ENCODE measurements at places on chromosomes 6 and 20. TPM values are rescaled to one million over a fixed set of nuclear protein-coding genes. Genes with fewer than 3 reads are reported as not detected.

- no peak for DNase-seq
- no peak overlapping the region for H3K27ac ChIP-seq
- H3K4me3 ChIP-seq: no peak overlapping the region
- no peaks in the 10 kb centered on the region for H3K27me3 ChIP-seq
- no peaks in the 10 kb centered on the region for H3K36me3 ChIP-seq
Observed at GRCh38 chr6:54515013-54515412, 206.8 kb downstream of the TINAG start.

DNA sequence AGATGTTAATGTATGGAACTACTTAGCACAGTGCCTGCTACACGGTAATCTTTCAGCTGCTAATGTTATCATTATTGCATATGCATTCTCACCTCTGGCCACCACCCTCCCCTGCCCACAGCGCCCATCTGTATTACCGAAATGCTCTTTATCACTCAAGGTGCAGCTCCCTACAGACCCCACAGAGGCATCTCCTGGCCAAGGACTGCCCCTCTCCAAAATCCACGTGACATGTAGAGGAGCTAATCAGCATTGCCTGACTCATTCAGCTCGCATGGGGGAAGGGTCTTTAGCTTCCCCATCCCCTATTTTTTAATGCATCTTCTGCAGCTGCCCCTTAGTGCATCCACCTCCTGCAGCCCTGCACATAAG lies 41.8 kb downstream of the SLC22A23 start:
- peaks cover 12% of the 10 kb centered on the region for H3K4me1 ChIP-seq
- H3K27me3 ChIP-seq: no peaks in the 10 kb centered on the region
- no peaks in the 10 kb centered on the region for H3K36me3 ChIP-seq
- H3K4me3 ChIP-seq: no peak overlapping the region

DNA sequence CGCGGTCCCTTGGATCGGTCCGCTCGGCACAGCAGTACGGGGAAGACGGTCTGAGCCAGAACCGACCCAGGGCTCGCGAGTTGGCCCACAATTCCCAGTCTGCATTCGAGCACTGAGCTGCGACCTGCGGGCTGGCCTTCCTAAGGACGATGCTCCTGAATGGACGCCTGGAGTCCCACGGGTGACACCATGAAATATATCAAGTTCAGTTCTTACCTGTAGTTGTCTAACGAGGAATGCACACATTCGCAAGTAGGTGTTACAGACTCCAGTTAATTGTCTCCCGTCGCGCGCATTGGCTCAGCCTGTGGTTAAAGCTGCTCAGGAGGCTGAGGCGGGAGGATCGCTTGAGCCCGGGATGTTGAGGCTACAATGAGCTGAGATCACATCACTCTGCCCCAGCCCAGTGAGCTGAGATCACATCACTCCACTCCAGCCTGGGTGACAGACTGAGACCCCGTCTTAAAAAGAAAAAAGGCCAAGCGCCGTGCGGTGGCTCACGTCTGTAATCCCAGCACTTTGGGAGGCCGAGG lies 802 bp downstream of the PEX7 start:
- H3K27me3 ChIP-seq: no peaks in the 10 kb centered on the region
- peak; percentile 47 for DNase-seq
- H3K36me3 ChIP-seq: peaks cover 10% of the 10 kb centered on the region
- peaks cover 12% of the 10 kb centered on the region for H3K4me1 ChIP-seq

- H3K36me3 ChIP-seq: no peaks in the 10 kb centered on the region
- H3K4me3 ChIP-seq: no peak overlapping the region
- no peaks in the 10 kb centered on the region for H3K4me1 ChIP-seq
- H3K27me3 ChIP-seq: no peaks in the 10 kb centered on the region
Observed at GRCh38 chr6:84457276-84457675, 229.8 kb upstream of the CEP162 start.

DNA sequence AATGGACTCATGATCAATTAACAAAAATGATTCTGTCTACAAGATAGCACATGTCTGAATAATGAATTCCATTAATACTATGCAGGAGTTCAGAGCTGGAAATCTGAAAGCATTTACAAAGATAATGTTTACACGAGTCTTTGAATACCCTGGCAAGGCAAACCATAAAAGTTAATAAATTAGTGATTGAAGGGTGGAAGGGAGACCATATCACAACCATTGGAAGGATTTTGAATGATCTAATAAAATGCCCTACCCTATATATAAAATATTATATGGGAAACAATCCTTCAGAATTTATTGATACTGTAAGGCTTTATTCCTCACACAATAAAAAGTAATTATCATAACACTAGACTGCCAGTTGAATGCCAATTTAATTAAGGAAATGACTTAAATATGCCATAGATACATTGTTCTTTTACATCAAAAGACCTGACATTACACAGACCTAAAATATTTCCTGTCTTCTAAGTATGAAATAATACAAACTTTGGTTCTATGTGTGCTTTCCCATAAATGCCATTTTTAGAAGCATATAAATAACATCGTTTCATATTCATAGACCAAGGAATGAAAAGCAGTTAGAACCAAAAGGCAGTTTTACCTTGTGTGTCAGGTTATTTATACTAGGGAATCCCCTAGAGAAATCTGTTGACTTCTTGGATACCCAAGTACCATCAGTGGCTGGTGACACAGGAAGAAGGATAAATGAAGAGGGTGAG lies 249.2 kb upstream of the MARCKS start:
- no peak overlapping the region for H3K4me3 ChIP-seq
- H3K27ac ChIP-seq: no peak overlapping the region
- H3K4me1 ChIP-seq: no peaks in the 10 kb centered on the region
- H3K27me3 ChIP-seq: no peaks in the 10 kb centered on the region

GRCh38 chr6:147949981-147950622 lies 392.5 kb upstream of the SASH1 start:
- no peaks in the 10 kb centered on the region for H3K27me3 ChIP-seq
- H3K4me1 ChIP-seq: peaks cover 16% of the 10 kb centered on the region
- peak overlapping the region; percentile 48 for H3K27ac ChIP-seq
- no peaks in the 10 kb centered on the region for H3K36me3 ChIP-seq
- no peak for DNase-seq

- DNase-seq: no peak
- H3K27ac ChIP-seq: no peak overlapping the region
- H3K4me3 ChIP-seq: no peak overlapping the region
- H3K36me3 ChIP-seq: peaks cover 55% of the 10 kb centered on the region
- no peaks in the 10 kb centered on the region for H3K27me3 ChIP-seq
- H3K4me1 ChIP-seq: no peaks in the 10 kb centered on the region
Observed at GRCh38 chr20:34717230-34718095, 13.3 kb downstream of the TP53INP2 start.

DNA sequence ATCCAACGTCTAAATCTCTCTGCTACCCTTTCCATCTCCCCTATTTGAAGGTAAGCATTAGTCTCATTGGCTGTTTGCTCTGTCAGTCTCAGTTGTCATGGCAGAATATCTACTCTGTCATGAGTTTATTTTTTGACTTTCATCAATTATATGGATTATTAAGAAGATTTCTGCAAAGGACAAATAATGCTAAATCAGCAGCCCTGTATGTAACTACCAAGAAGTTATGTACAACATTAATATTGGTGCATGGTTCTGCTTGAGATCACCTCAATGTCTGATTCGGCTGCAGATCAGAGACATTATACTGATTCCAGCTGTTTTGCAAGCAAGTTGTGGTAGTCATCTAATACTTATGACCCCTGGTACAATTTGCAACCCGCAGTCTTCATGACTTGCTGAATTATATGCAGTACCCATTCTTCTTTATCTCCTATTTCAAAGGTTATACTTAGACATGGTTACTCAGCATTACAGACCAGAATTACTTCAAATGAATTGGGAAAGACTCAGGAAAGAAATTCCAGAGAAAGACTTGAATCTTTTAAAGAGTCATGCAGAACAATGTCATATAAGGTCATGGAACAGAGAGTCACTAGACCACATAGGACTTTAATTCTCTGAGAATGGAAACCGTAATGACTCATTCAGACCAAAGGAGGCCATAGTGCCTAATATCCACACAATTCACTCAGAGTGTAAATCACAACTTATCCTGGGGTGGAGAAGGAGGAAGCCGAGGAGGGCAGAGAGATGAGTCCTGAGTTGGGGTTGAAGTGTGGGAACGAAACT lies 201.4 kb downstream of the IBTK start:
- H3K27ac ChIP-seq: no peak overlapping the region
- DNase-seq: no peak
- no peaks in the 10 kb centered on the region for H3K27me3 ChIP-seq
- no peaks in the 10 kb centered on the region for H3K36me3 ChIP-seq

DNA sequence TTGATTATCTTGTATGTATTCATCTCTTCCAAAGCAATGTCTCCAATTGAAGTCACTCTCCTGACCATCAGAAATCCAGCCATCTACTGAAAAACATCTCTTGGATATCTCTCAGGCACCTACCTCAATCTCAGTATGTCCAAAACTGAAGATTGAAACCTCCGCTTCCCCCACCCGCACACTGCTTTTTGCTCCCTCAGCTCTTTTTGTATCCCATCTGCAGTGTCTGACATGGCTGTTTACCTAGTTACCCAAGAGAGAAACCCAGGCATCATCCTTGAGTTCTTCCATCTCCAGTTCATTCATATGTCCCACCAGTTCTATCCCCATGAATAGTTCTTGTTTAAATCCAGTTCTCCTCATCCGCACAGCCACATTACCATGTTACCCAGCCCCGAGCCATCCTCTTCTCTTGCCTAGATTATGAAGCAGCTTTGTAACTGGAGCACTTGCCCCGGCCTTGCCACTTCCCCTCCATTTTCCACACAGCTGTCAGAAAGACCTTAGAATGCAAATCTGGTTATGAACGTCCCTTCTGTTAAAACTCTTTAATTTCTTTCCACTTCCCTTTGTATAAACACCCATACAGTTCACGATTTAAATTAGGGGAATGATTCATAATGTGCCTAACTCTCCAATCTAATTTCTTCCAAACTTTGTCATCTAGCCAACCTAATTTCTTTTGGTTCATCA lies 40.5 kb upstream of the GCLC start:
- H3K36me3 ChIP-seq: no peaks in the 10 kb centered on the region
- no peaks in the 10 kb centered on the region for H3K27me3 ChIP-seq
- H3K27ac ChIP-seq: no peak overlapping the region
- peaks cover 3% of the 10 kb centered on the region for H3K4me1 ChIP-seq
- no peak overlapping the region for H3K4me3 ChIP-seq

DNA sequence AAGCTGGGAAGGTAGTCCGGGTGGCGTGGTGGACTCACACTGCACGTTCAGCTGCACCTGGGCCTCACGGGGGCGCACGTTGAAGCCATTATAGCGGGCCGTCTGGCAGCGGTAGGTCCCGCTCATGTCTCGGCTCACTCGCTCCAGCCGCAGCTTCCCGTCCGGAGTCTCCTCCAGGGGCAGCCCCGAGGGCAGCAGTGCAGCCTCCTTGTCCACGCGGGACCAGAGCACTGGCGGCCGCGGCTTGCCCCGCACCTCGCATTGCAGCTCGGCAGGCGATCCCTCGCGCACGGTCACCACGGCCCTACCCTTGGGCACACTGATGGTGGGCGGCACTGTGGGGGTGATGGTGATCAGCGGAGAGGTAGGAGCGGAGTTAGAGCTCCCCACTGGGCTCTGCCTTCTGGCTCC lies 47.6 kb downstream of the MDGA1 start:
- DNase-seq: no peak
- H3K4me1 ChIP-seq: peaks cover 10% of the 10 kb centered on the region
- H3K27ac ChIP-seq: no peak overlapping the region
- H3K4me3 ChIP-seq: no peak overlapping the region

GRCh38 chr20:952196-952795 lies 36.2 kb upstream of the ANGPT4 start:
- H3K4me1 ChIP-seq: no peaks in the 10 kb centered on the region
- no peak overlapping the region for H3K27ac ChIP-seq
- H3K27me3 ChIP-seq: peaks cover 21% of the 10 kb centered on the region
- no peaks in the 10 kb centered on the region for H3K36me3 ChIP-seq
- no peak for DNase-seq

- H3K27me3 ChIP-seq: no peaks in the 10 kb centered on the region
- peaks cover 76% of the 10 kb centered on the region for H3K36me3 ChIP-seq
- DNase-seq: no peak
- H3K4me3 ChIP-seq: no peak overlapping the region
- peaks cover 8% of the 10 kb centered on the region for H3K4me1 ChIP-seq
Observed at GRCh38 chr6:152248980-152249379, 388.2 kb downstream of the SYNE1 start.

DNA sequence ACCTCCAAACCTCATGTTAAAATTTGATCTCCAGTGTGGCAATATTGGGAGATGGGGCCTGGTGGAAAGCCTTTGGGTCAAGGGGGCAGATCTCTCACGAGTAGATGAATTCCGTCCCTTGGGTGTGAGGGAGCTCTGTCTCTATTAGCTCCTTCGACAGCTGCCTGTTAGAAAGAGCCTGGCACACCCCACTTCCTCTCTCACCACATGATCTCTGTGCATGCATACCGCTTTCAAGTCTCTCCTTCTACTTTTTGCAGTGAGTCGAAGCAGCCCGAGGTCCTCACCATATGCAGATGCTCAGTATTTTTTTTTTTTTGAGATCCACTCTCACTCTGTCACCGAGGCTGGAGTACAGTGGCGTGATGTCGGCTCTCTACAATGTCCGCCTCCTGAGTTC lies 176.9 kb downstream of the SYNDIG1 start:
- no peak overlapping the region for H3K27ac ChIP-seq
- no peaks in the 10 kb centered on the region for H3K36me3 ChIP-seq
- H3K27me3 ChIP-seq: peaks cover 6% of the 10 kb centered on the region
- no peaks in the 10 kb centered on the region for H3K4me1 ChIP-seq
- no peak for DNase-seq

- H3K27me3 ChIP-seq: no peaks in the 10 kb centered on the region
- H3K27ac ChIP-seq: peak overlapping the region; percentile 37
- peaks cover 4% of the 10 kb centered on the region for H3K4me1 ChIP-seq
- no peak overlapping the region for H3K4me3 ChIP-seq
- H3K36me3 ChIP-seq: peaks cover 2% of the 10 kb centered on the region
Observed at GRCh38 chr6:137191670-137192069, 18.2 kb upstream of the IL22RA2 start.

- no peaks in the 10 kb centered on the region for H3K27me3 ChIP-seq
- H3K4me1 ChIP-seq: no peaks in the 10 kb centered on the region
- DNase-seq: no peak
Observed at GRCh38 chr6:132019586-132019985, 68.4 kb upstream of the CCN2 start.

GRCh38 chr6:108627692-108628550 lies 67.2 kb downstream of the FOXO3 start:
- H3K4me3 ChIP-seq: no peak overlapping the region
- no peak overlapping the region for H3K27ac ChIP-seq
- H3K36me3 ChIP-seq: no peaks in the 10 kb centered on the region
- H3K4me1 ChIP-seq: peaks cover 89% of the 10 kb centered on the region

- no peak overlapping the region for H3K4me3 ChIP-seq
- no peaks in the 10 kb centered on the region for H3K36me3 ChIP-seq
- H3K27me3 ChIP-seq: no peaks in the 10 kb centered on the region
- H3K27ac ChIP-seq: no peak overlapping the region
Observed at GRCh38 chr6:134866563-134866962, 83.3 kb downstream of the ALDH8A1 start.

PTPRT gene
- 8.0 TPM for total RNA-seq

ADGRF4 gene
- not detected for total RNA-seq

COX4I2 gene
- 17.1 TPM for total RNA-seq

NMBR gene
- not detected for total RNA-seq

TRIM31 gene
- total RNA-seq: 0.62 TPM

RGS17 gene
- 0.59 TPM for total RNA-seq

SLC44A4 gene
- total RNA-seq: 53.7 TPM

TFAP2A gene
- 0.47 TPM for total RNA-seq

CCNC gene
- total RNA-seq: 41.6 TPM

Data from lower lobe of right lung (tissue), 2 donors.